ENCODE measurements at places on chromosomes 16 and 17.

- no peak for DNase-seq
Observed at GRCh38 chr17:8462564-8462963, 26.9 kb downstream of the NDEL1 start.

GRCh38 chr17:47733047-47733673 is at the start of gene TBX21:
Gene TBX21, plus strand, starts transcription at chr17:47733236. Its CDS starts 219 bp downstream, at chr17:47733455.
- DNase-seq: peak; percentile 27

DNA sequence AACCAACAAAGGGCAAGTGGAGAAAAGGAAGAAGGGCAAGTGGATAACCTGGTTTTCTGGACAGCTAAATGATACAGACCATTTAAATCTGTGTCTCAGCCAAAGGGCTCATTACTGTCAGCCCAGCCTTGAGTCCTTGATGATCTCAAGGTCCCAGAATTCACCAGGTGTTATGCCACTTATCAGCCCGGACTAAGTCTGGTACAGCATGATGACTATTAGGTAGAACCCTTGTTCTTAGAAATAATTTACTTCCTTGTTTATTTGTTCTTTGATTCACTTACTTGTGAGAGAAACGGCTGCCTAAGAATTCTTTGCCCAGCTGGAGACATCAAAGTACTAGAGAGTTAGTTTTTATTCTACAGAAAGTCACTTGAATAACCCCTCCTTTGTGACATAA is 3.5 kb downstream of the PDILT start:
- DNase-seq: no peak

DNA sequence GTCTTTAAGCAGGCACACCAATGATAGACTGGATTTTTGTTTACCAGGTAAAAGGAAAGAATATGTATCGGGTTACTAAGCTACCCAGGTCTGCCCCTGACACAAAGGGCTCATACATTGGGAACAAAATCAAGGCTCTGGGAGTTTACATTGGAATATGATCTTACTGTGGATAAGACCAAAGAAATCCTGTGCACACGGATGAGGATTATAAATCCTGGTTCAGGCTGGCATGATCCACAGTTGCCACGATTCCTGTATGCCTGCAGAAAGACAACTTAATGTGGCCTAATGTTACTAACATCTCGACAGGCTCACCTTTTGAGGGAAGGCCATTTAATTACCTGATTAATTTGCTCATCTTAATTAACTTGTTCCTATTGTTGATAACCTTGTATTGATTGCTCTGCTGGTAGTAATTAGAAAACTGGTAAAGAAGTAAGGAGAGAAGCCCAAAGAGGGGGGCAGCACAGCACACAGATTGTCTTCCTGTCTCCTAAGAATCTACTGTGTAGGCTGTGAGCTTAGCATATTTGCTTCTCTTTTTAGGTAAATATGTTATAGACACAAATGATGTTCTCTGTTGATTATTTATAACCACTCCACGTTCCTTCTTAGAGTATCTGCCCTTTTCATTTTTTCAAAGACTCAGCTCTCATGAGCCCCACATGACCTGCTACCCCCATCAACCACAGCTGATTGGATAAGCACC is 51.0 kb upstream of the TOX3 start:
- no peak for DNase-seq

DNA sequence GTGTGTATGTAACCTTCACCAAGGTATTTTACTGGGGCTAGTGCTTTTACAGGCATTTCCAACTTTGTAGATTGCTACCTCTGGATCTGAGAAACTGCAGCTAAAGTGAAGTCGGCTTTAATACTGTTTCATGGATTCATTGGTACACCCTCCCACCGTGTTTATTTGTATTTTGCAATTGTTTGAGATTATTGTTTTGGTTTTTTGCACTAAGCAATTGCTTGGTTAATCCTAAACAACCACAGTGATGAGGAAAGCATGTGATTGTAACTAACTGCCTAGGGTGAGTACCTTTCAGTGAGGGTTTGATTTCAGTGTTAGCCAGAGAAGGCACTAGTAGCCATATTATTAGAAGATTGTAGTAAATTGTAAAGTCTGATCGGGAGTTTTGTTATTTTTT is 3.3 kb downstream of the LUC7L3 start:
- DNase-seq: no peak

DNA sequence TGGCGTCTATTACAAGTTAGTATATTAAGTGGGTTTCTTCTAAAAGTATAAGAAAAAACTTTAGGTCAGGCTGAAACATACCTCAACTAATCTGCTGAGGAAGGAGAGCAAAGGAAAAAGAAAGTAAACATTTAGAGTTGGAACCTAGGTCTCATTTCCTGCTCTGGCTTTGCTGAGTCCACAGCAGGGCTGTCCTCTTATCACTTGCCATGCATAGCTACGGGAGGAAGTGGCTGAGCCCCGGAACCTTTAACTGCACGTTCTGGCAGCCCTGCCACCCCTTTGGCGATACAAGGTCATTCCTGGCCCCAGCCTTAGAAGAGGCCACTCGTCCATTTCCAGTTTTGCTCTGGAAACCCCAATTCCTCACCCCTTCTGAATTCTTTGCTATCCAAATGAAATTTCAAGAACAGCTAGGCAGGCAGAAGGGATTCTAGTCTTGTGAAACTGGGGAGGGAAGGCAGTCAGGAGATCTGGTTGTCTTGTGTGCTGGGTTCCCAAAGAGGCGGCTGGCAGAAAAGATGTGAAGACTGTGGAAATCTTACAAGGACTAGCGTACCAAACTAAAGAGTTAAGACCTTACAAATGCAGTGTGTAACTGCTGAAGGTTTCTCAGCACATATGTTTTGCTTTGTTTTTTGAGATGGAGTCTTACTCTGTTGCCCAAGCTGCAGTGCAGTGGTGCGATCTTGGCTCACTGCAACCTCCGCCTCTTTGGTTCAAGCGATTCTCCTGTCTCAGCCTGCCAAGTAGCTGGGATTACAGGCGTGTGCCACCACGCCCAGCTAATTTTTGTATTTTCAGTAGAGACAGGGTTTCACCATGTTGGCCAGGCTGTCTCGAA is 19.1 kb downstream of the WIPI1 start:
- DNase-seq: peak; percentile 59

GRCh38 chr16:4410335-4411075 is 5.9 kb downstream of the CORO7 start:
- peak; percentile 89 for DNase-seq

- DNase-seq: no peak
Observed at GRCh38 chr17:74943808-74944522, 8.3 kb downstream of the OTOP3 start.

GRCh38 chr16:1776672-1776955 is 3.7 kb upstream of the MRPS34 start:
- no peak for DNase-seq

DNA sequence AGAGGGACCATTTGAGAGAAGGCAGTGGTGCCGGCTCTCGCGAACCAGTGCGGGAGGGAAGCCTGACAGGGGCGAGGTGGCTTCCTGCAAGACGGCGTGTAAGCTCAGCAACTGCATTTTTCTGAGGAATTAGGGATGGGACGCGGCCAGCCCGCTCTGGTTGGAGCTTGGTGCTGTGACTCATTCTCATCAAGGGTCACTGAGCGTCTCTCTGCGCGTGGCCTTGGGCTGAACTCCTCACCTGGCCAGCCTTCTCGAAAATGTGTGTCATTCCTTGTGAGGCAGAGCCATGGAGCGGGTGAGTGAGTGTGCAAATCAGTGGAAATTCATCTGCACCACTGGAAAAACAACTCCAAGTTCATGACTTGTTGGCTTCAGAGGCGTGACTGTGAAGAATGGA is 52.8 kb downstream of the NTN1 start:
- no peak for DNase-seq

GRCh38 chr16:57929250-57929649 is 41.7 kb downstream of the CNGB1 start:
- DNase-seq: no peak

- DNase-seq: no peak
Observed at GRCh38 chr17:38768417-38768816, 15.9 kb downstream of the PSMB3 start.

DNA sequence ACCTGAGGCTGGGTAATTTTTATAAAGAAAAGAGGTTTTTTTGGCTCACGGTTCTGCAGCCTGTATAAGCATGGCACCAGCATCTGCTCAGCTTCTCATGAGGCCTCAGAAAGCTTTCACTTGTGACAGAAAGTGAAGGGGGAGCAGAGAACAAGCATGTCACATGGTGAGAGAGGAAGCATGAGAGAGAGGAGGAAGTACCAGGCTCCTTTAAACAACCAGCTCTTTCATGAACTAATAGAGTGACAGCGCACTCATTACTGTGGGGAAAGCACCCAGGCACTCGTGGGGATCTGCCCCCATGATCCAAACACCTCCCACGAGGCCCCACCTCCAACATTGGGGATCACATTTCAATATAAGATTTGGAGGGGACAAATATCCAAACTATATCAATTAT is 86.8 kb downstream of the USP32 start:
- DNase-seq: peak; percentile 87

DNA sequence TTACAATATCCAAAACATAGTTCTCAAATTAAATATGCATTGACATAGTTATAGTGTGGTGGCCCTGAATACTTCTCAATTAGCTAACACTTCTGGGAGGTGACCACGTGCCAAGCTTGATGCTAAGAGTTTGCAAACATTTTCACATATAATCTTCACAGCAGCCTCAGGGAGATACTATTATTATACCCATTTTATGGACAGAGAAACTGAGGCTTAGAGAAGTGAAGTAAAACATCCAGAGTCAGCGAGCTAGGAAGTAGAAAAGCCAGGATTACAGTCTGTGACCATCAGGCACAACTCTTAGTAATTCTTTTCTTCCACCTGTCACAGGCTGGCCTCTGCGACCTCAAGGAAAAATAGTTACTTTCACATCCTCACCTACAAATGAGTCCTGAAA is 102.2 kb upstream of the IRX6 start:
- no peak for DNase-seq

DNA sequence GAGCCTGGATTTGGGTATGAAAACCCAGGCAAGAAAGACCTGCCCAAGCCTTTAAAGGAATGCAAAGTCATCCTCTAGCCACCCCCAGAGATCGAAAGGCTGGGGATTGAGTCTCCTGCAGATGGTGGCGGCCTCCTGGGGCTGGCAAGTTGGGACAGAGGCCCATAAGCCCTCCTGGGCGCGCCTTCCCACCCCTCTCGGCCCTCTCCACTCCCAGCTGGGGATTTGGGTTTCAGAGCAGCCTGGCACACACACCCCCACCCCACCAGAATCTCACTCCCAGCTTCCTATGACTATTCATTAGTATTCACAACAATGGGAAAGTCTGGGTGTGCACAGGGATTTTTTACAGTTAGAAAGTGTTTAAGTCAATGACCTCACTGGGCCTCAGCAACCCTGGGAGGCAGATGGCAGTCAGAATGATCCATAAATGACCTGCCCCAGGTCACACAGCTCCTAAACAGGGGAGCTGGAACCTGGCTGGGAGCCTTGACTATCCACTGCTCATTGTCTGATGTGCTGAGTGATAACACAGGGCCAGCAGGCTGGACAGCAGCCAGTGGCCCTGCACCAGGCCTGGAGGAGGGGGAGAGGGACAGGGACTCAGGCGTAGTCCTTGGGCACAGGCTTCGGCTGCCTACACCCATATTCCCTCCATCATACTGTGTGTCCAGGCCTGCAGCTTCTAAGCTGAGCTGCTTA is 12.1 kb downstream of the NHERF1 start:
- DNase-seq: peak; percentile 84

GRCh38 chr17:45332505-45332904 is 15.7 kb upstream of the MAP3K14 start:
- no peak for DNase-seq

- DNase-seq: peak; percentile 25
Observed at GRCh38 chr17:50221864-50222545, 20.6 kb upstream of the COL1A1 start.

- no peak for DNase-seq
Observed at GRCh38 chr16:77433146-77433545, 1.7 kb downstream of the ADAMTS18 start.

DNA sequence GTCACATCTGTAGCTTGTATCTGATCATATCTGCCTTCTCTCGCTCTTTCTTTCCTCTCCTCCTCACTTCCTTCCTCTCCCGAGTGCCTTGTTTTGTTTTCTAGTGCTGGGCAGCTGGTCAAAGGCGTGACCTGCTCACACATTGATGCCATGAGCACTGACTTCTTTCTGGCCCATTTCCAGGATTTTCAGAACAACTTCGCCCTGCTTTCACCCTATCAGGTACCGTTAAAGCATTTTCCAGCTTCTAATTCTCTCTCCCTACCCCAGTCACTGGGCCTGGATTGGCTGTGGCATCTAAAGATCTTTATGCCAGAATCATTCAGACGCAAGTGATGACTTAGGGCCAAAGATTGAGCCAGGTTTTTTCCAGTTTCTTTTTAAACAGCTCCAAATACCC is 55.5 kb downstream of the OTOA start:
- no peak for DNase-seq

DNA sequence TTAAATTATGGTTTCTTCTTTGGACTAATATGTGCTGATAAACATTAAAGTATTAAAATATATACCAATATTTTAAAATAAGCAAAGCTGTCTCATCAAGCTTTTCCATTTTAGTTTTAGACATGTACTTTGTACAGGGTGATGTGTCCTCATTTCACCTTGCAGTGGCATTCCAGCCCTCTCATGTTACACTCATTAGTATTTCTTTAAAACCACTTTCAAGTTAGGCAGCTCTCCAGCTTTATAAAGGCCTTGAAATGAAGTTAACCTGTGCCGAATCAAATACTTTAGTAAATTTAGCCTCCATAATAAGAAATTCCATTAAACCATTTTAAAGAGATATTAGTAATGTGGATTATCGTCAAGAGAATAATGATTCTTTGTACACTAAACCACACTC is 107.6 kb upstream of the HLF start:
- DNase-seq: no peak

DNA sequence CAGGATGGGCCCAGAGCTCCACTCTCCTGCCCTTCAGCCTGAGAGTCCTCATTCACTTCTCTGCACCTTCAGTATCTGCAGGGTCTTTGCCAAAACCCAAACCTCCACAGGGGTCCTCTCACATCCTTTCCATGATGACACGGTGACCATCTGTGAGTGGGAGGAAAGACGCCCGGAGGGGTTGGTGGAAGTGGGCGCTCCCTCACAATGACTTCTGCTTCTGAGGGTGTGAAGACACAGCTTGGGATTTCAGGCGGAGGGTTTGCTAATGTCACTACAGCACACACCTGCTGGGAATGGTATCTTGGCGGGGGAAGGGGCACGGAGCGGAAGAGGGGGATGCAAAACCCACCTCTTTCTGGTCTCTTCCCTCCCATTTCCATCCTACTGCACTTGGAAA is 115.1 kb upstream of the SDK2 start:
- no peak for DNase-seq

- no peak for DNase-seq
Observed at GRCh38 chr17:14746822-14747602, 446.1 kb downstream of the HS3ST3B1 start.

DNA sequence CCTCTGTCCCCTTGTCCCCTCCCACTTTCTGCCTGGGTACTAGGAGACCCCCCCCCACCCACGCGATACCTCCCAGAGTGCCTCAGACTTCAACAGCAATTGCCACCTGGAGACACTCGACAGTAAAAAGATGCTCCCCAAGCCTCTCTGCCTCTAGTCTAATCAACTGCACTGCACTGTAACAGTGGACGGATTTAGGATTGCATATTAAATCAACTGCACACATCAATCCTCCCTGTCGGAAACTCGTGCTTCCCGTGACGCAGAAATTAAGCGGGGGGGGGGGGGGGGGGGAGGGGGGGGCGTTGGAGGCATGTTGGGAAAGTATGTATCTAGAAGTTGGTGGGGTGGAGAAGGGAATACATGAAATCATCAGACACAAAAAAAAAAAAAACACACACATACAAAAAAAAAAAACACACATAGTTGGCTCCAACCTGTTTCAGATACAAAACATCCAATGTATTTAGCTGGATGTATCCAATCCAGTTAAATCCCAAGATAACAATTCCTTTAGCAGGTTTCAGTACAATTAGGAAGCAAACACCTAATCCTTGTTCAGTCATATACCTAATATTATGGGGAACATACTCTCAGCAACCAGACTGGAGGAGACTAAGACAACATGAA is 29.7 kb downstream of the FAM222B start:
- DNase-seq: no peak
